ENCODE measurements at places on chromosomes 3 and 15.

GRCh38 chr15:67196222-67196621, 58.2 kb downstream of the AAGAB start:
- no peak for DNase-seq

- no peak for DNase-seq
Measured at GRCh38 chr15:76337059-76337695, 604 bp downstream of the ISL2 start.

DNA sequence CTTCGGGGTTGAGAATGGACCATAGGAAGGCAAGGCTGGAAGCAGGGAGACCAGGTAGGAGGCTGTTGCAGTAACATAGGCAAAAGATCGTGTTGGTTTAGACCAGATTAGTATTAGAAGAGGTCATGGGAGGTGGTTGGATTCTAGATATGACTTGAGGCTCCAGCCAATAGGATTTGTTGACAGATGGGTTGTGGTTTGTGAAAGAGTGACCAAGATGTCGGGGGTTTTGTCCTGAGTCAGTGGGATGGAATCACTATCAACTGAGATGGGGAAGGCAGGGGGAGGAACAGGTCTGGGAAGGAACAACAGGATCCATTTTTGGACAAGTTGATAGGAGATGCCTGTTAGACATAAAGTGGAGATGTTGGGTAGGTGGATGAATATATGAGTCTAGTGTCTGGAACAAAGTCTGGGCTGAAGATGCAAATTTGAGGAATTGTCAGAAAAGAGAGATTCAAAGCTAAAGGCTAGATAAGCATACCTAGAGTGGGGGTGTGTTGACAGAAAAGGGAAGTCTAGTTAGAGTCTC, 95.5 kb upstream of the NPHP3 start:
- no peak for DNase-seq

DNA sequence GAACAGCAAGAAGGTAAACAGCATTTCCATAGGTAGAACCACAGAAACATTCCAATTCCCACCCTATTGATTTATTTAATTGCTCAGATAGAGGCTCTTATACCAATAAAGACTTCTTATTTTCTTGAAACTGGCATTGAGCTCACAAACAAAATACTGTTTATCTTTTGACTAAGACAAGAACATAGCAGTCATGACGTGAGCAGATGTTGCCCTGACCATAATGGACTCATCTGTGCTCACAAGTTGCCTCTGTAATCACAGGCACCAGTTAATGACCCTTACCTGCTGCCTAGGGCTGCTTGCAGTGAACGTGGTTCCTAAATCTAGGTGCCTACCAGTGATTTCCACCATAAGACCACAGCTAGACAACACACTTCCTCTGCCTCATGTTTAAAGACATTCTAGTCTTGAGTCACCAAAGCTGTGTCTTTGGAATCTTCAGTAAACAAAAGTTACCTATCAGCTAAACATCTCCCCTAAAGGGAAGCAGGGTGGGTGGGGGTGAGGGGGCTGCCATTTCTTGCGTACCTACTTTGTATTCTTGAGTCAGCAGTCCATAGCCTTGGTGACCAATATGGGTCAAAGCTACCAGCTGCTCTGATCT, 2.1 kb downstream of the FYCO1 start:
- no peak for DNase-seq

DNA sequence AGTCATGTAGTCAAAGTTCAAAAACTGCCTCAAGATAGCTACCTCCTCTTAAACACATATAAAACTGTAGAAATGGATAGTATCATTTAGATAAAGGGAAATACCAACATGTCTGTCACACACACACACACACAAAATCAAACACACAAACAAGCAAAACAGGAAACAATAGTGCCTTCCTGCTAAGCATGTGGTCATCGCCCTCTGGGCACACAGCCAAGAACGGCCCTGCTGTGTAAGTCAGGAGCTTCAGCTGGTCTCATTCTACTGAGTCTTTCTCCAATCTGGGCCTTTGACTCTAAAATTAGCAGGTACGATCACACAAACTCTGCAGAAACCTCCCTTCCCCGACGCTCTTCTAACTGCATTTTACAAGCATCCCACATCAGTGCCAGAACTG, 272.2 kb upstream of the CHRNA7 start:
- peak; percentile 59 for DNase-seq

GRCh38 chr3:146217324-146217723, 33.6 kb downstream of the PLSCR4 start:
- no peak for DNase-seq

GRCh38 chr3:25094932-25095685, 333.0 kb upstream of the RARB start:
- no peak for DNase-seq

DNA sequence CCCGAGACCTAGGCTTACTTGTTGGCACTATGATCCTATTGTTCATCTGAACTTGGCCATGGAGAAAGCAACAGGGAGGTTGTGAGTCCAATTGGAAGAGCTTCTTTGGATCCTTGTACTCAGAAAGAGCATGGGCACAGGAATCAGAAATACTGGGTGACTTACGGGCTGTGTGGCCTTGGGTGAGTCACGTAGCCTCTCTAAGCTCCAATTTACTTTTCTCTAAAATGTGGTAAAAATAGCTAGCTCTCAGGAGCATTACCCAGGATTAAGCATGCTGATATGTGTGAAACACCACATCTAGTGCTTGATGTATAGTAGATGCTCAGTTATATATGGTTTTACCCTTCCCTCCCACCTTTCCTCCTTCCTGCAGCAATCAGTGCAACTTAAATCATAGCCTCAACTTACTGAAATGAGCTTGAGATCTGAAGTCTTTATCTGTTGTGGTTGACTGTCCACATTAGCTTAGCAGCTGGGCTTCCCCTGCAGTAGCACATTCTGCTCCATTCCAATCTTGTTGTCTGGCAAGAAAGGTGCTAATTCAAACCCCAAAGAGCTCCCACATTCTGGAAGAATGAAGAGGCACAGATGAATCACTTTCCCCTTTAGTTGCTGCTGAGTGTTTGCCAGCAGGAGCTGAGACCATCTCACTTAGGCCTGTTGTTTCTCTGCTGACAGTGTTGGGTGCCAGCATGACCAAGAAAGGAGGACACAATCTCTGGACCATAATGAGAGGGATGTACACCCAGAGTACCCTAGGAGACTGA, 299.1 kb upstream of the TRIM42 start:
- DNase-seq, result no peak

DNA sequence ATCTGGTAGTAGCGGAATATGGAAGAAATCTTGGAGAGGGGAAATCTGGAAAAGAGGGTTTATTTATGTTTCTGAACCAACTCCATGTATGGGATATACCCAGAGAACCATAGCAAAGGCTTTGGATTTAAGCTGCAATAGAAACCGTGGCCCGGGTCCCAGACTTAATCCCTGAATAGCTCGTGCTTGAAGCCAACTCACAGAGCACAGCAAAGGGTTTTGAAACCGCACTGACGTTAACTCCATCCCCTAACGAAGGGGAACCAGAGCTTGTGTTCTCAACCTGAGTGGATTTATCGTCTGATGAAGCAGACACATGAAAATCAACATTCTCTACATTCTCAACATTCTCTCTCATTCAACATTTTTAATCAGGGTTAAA, 154.6 kb downstream of the APBA2 start:
- DNase-seq, result no peak

DNA sequence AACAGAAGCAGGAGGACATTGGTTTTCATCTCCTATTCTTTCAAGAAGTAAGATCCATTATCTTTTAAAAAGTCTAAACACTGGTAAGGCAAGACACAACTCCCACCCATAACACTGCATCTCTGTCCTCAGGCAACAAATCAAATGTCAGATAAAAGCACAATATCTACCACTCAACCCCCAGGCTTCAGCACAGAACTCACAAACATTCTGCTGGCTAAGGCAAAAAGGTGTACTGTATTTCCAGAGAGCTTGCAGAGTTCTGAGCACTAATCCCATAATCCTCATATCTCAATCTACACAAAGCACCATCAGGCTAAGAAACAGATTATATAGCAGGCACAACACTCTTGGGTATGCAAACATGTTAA, 20.9 kb downstream of the RAF1 start:
- DNase-seq, result no peak

- no peak for DNase-seq
Measured at GRCh38 chr3:69864766-69865165, 125.5 kb downstream of the MITF start.

GRCh38 chr3:139975594-139976365, 40.8 kb downstream of the CLSTN2 start:
- no peak for DNase-seq

DNA sequence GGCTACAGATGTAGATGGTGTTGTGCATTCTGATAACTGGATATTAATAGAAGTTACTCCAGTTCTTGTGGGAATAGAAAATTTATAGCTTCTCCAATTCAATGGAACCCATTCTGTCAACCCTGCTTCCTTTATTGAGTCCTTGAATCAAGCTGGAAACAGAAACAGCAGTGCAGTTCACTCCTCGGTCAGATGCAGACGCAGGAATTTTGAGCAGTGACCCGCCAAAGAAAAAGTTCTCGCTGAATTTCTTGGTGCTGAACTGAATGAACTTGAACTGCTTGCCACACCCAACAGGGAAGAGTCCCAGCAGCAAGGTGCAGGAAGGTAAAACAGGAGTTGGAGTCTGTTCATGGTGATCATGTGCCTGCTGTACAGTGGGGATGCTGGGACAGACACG, 10.3 kb downstream of the HRH1 start:
- DNase-seq, result no peak

GRCh38 chr3:72753495-72753894, 94.8 kb downstream of the SHQ1 start:
- no peak for DNase-seq

- DNase-seq, result no peak
Measured at GRCh38 chr3:115280506-115280905, 133.4 kb upstream of the ZBTB20 start.

DNA sequence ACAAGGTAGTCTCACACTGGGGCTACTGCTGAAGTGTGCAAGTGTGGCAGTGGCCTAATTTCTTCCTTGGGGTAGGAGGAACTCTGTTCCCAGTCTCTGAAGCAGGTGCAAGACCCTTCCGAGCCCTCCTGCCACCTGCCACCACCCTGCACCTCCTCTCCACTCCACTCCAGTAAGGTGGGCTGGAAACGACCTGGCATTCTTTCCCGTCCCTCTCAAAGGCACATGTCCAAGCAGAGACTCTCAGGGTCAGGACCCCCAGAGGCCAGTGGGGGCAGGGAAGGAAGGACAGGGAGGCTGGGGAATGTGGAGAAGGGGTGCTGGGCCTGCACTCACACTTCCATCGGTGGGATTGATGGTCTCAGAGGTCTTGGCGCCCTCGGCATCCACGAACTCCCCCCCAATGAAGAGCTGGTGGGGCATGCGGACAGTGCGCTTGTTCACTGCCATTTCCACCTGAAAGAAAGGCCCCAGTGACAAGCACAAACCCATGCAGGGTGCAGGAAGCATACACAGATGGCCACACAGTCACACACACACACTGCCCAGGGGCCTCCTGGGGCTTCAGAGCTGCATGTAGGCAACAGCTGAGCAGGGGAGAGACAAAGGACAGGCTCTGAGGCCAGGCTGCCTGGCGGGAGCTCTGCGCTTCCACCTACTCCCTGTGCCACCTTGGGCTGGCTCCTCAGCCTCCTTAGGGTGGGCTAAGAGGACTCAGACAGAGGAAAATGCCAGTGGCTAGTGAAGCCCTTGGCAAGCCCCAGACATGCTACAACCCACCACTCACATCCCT, 43.8 kb downstream of the ALDH1L1 start:
- peak; percentile 10 for DNase-seq

- DNase-seq, result no peak
Measured at GRCh38 chr15:30930422-30930821, 26.7 kb downstream of the FAN1 start.

- peak; percentile 77 for DNase-seq
Measured at GRCh38 chr15:101115786-101116680, 135.8 kb downstream of the CHSY1 start.

- DNase-seq, result no peak
Measured at GRCh38 chr3:12944849-12945248, 103.5 kb upstream of the RPL32 start.

DNA sequence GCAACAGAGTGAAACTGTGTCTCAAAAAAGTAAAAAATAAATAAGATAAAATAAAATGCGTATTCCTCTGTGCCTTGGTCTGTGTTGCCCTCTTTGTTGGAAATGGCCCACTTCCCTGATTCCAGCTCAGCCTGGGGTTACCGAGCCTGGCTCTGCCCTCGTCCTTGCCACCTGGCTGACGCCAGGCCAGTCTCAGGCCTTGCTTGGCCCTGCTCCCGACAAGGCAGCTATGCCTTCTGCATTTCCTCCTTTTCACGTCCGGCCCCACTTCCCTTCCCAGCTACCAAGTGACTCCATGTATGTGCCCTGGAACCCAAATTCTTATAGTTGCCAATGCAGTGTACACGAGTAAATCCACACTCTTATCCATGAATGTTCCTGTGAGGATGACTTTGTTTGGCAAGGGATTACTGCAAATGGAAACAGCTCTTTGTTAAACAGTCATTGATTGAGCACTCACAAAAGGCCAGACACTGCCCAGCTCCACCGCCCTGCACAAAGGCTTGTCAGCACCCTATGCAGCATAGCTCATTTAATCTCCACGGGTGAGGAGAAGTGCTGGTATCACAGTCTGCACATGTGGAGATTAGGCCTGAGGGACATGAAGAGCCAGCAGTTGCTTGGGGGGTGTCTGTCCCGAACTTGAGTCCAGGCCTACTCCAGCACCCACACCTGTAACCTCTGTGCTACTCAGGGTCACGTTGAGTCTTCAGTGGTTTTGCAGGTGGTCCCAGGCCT, 25.1 kb downstream of the SPSB4 start:
- no peak for DNase-seq

- DNase-seq, result no peak
Measured at GRCh38 chr3:42068303-42069088, 22.7 kb upstream of the TRAK1 start.

DNA sequence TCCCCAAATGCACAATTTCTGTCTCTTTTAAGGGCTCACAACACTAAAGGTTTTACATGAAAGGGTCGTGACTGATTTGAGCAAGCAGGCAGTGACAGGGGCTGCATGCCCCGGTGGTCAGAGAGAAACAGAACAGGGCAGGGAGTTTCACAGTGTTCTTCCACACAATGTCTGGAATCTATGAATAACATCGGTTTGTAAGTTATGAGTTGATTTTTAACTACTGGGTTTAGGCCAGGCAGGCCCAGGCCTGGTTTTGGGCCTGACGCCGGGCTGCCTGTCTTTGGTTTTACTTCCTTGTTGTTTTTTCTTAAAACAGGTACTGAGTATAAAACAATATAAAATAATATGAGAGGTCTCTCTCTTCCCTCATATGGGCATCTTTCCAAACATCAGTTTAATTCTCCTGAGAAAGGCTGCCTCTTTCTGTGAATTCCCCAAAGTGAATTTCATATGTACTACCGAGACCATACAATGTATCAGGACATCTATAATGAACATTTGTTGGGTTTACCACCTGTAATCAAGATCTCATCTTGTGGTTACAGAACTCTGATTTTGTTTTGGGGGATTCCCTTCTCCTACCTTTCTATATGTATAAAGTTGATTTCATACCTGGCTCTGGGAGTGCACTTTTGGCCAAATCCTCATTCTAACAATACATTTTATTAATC, 74.4 kb downstream of the CD200 start:
- DNase-seq, result no peak

- no peak for DNase-seq
Measured at GRCh38 chr15:52683580-52683979, 4.4 kb upstream of the ATOSA start.

All from lower lobe of right lung (tissue), 2 donors.